GM20000 (cell line): ENCODE measurements at places on chromosomes 16 and 17.
A peak's percentile ranks its signal among the peaks of the same experiment; 100 is the strongest.

- DNase-seq, result peak; percentile 95
Observed at GRCh38 chr16:88941913-88942909, 34.8 kb downstream of the CBFA2T3 start.

- DNase-seq, result no peak
Observed at GRCh38 chr17:14630046-14630445, 329.2 kb downstream of the HS3ST3B1 start.

DNA sequence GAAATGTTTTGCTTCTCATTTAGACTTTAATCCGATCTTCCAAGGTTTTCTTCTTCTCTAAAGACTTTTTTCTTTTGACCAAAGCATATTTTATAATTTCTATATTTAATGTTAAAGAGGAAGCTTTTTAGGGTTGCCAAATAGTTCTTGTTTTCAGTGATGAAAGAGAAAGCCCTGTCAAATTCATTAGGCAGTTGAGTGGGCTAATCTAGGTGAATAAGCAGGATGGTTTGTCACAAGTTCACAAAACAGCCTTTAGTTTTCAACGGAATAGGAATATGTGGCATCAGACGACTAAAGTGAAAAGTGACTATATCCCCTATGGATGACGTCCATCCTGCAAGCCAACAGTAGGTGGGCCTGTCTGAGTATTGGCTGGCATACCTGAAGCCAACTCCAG, 118.8 kb downstream of the NLK start:
- DNase-seq, result no peak

DNA sequence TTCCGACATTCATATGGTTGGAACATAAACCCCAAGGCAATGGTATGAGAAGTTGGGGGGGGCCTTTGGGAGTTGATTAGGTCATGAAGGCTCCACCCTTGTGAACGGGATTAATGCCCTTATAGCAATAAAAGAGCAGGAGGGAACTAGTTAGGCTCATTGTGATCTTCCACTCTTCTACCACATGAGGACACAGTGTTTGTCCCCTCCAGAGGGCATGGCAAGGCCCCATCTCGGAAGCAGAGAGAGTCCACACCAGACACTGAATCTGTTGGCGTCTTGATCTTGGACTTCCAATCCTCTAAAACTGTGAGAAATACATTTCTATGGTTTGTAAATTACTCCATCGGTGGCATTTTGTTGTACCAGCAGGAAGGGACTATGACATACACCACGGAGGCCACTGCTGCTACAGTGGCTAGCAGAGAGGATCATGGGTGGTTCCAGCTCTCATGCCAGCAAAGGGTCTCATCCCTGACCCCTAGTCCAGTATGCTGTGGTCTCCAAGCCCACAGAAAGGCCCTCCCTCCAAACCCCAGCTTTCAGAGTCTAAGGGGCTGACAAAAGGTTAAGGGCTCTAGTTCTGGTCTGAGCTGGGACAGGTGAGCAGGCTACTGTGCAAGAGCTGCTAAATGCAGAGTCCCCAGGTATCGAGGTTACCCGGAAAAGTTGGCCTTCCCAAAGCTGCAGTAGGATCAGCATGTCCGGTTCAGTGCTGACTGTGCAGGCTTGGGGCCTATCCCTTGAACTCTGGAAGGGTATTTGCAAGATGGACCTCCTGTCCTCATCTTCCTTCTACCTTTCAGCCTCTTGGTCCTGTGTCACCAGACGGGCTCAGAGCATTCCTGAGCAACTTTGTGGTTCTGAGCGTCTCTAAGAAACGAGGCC, 12.2 kb downstream of the CCR7 start:
- no peak for DNase-seq

- no peak for DNase-seq
Observed at GRCh38 chr16:49564496-49565229, 191.1 kb downstream of the C16orf78 start.

GRCh38 chr17:48215583-48216139, 108.1 kb downstream of the SNX11 start:
- peak; percentile 39 for DNase-seq
